Naive thymus-derived CD8-positive, alpha-beta T cell (primary cell): ENCODE measurements at places on chromosomes 7 and 10. TPM values are rescaled to one million over a fixed set of nuclear protein-coding genes. Genes with fewer than 3 reads are reported as not detected.

DNA sequence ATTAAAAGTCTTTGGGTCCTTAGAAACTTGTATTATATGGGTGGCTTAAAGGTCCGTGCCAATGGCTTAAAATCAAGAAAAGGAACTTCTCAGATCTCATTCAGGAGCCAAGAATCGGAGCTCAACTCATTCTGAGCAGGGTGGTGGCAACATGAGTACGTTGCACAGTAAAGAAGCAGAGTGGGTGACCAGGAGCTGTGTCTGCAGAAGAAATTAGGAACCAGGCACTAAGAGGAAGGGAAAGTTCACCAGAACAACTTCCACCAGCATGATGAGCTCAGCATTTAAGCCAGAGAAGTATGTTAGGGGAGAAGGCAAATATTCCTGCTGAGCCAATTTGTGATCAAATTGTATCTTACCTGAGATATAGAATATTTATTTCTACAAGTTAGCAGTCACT is 236.0 kb upstream of the NRP1 start:
- DNase-seq: no peak

DNA sequence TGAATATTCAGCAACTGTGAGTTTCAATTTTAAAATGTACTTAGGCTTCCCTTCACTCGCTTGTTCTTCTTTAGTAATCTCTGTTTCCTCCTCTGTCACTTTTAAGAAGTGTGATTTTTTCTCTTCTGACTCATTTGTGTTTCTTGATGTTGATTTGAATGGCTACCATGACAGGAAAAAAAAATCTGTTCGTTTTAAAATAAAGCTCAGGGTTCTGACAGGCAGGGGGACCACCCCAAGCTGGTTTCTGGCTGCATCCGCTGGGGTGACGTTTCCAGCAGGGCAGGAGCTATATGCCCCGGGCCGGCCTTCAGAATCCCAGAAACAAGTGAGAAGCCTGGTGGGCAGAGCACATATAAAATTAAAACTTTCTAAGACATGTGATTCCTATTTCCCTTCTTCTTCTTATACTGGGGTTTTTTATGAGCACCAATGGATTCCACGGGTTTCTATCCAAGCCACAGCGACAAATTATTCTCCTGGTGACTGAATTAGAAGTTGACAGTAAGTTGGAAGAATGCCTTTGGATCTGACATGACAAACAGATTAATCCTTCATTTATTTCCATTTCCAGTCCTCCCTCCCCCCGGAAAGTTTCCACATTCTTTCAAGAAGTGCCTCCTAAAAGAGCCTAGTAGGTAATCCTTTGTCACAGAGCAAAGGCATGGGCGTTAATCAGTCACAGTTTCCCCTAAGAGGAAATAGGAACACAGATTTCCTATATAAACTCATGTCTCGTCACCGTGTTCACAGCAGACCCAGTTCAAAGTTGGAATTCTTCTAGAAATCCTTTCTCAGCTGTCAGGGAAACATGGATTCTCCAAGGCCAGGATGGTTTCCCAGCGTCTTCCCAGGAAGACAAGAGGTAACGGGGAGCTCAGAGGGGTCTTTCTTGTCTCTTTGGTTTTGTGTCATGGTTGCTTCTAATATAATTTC is 79.9 kb downstream of the PTPRE start:
- DNase-seq: no peak

The UBTD1 gene
- total RNA-seq: 1.6 TPM

The ABCC2 gene
- 5.5 TPM for total RNA-seq

DNA sequence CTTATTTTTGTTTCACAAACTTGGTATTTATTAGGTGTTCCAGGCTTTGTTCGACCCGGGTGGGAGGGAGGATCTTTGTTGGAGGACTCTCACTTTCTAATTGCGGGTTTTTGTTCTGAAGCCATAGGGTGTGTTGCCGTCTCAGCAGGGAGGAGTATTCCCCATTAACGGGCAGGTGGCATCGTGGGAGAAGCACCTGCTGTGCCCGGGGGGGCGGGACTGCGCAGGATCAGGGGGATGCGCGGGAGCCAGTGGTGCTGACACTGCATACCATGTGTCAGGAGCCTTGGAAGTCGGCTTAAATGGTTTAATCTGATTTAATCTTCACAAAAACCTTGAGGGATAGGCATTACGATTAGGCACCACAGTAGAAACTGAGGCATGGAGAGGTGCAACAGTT is 113.0 kb downstream of the MGMT start:
- DNase-seq: no peak

The FAM237B gene
- not detected for total RNA-seq

The A1CF gene
- total RNA-seq: not detected

The FAM204A gene
- total RNA-seq: 64.0 TPM

The ITGA8 gene
- not detected for total RNA-seq

DNA sequence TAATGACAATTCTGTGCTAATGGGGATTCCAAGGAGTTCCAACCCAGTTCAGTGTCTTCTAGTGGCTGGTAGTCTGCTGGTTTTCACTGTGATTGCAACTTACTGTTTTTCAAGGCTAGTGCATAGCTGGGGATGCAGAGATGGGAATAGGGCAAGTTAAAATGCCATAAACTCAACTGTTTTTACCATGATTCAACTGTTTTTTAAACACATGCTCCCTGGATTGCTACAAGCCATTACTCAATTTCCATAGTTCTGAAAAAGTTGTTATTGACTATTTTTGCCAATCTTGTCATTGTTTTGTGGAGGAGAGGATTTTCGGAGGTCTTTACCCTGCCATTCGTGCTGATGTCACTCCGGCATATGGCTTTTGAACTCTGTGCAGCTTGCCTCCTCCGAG is 245.3 kb downstream of the SUGCT start:
- DNase-seq: no peak

- DNase-seq: no peak
Observed at GRCh38 chr7:26989897-26990670, 105.7 kb downstream of the HOXA1 start.
